ENCODE measurements at places on chromosomes 1 and 21.

GRCh38 chr1:172638885-172639831 lies 19.7 kb upstream of the FASLG start:
- no peaks in the 10 kb centered on the region for H3K36me3 ChIP-seq
- H3K27ac ChIP-seq = no peak overlapping the region
- no peaks in the 10 kb centered on the region for H3K4me1 ChIP-seq
- H3K4me3 ChIP-seq = no peak overlapping the region
- H3K27me3 ChIP-seq = no peaks in the 10 kb centered on the region
- no peak for DNase-seq

GRCh38 chr1:204094313-204094729 lies 21.4 kb downstream of the SOX13 start:
- no peaks in the 10 kb centered on the region for H3K36me3 ChIP-seq
- no peak overlapping the region for H3K27ac ChIP-seq
- H3K27me3 ChIP-seq = no peaks in the 10 kb centered on the region
- H3K4me3 ChIP-seq = no peak overlapping the region
- DNase-seq = no peak

DNA sequence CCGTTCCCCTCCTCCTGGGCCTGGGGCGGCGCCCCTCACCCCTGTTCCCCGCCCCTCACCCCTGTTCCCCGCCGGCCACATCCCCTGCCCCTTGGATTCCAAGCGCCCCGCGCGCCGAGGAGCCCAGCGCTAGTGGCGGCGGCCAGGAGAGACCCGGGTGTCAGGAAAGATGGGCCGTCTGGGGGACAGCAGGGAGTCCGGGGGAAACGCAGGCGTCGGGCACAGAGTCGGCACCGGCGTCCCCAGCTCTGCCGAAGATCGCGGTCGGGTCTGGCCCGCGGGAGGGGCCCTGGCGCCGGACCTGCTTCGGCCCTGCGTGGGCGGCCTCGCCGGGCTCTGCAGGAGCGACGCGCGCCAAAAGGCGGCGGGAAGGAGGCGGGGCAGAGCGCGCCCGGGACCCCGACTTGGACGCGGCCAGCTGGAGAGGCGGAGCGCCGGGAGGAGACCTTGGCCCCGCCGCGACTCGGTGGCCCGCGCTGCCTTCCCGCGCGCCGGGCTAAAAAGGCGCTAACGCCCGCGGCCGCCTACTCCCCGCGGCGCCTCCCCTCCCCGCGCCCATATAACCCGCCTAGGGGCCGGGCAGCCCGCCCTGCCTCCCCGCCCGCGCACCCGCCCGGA lies at the start of gene TP73:
Gene TP73, plus strand, starts transcription at position 587 of the 618 bp plus-strand sequence. CDS start 29,850 bp downstream, outside the sequence.
- no peaks in the 10 kb centered on the region for H3K27me3 ChIP-seq
- H3K36me3 ChIP-seq = peaks cover 2% of the 10 kb centered on the region
- H3K4me3 ChIP-seq = peak within 1 kb of the TSS; percentile 18
- peak; percentile 44 for DNase-seq

DNA sequence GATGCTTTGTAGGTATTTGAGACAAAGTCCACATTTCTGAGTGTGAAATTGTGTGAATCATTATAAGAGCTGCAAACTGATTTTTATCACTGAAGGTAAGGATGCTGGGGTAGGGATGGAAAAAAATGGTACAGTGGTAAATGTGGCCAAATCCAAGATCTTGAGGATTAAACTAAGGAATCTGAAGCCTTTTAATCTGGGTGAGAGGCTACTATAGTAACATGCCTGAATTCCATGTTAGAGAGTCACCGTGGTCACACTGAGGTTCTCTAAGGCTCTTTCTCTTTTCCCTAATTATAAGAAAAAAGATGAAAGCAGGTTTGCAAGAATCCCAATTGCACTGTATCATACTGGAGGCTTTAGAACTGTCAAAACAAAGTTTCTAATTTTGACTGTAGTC lies 17.6 kb downstream of the PTGER3 start:
- no peak for DNase-seq
- peaks cover 4% of the 10 kb centered on the region for H3K4me1 ChIP-seq
- H3K4me3 ChIP-seq = no peak overlapping the region

GRCh38 chr1:162230096-162230495 lies 146.6 kb downstream of the SPATA46 start:
- no peaks in the 10 kb centered on the region for H3K27me3 ChIP-seq
- no peaks in the 10 kb centered on the region for H3K4me1 ChIP-seq
- no peak overlapping the region for H3K27ac ChIP-seq
- no peak overlapping the region for H3K4me3 ChIP-seq
- DNase-seq = no peak
- H3K36me3 ChIP-seq = no peaks in the 10 kb centered on the region

DNA sequence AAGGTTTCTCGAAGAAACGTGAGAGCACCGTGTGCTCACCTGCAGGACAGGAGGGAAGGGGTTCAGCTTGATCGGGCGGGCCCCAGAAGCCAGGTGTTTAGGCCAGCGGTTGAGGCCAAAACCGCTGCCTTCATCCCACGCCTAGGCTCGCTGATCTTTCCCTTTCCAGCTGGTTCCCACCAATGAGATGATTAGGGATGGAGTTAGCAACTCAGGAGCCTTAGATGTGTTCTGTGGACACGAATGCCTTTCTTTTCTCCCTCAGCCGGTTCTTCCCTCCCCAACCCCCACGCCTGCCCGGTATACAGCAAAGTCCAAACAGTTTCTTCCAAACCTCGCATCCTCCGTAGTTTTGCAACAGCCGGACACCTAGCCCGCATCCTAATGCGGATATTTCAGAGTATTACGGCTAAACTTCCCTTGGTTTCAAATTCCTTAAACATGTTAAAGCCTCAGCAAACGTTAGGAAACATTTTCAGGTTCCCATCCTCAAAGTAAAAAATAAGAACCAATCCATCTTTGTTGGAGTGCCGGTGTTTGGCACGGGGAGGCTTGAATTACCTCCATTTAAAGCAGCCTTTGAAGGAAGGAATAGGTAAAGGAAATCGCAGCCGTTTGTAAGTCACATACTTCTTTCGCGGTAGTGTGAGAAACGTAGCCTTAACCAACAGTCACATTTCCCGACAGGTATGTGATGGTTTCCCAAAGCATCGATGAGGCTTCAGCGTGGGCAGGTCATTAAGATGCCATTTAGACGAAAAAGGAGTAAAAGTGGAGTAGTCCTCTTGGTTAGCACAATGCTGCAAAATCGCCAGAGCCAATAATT lies 1.1 kb downstream of the LRRC8C start:
- no peaks in the 10 kb centered on the region for H3K4me1 ChIP-seq
- no peak for DNase-seq
- H3K27me3 ChIP-seq = no peaks in the 10 kb centered on the region
- H3K36me3 ChIP-seq = no peaks in the 10 kb centered on the region

- H3K27ac ChIP-seq = peak within 1 kb of the TSS; percentile 64
- no peaks in the 10 kb centered on the region for H3K27me3 ChIP-seq
- H3K4me1 ChIP-seq = no peaks in the 10 kb centered on the region
- peak; percentile 93 for DNase-seq
- no peaks in the 10 kb centered on the region for H3K36me3 ChIP-seq
- peak within 1 kb of the TSS; percentile 67 for H3K4me3 ChIP-seq
Observed at GRCh38 chr1:1358433-1359271, at the start of gene MXRA8. TSS of gene MXRA8 (minus strand) at chr1:1358555. CDS start at chr1:1358504, 51 bp downstream.

DNA sequence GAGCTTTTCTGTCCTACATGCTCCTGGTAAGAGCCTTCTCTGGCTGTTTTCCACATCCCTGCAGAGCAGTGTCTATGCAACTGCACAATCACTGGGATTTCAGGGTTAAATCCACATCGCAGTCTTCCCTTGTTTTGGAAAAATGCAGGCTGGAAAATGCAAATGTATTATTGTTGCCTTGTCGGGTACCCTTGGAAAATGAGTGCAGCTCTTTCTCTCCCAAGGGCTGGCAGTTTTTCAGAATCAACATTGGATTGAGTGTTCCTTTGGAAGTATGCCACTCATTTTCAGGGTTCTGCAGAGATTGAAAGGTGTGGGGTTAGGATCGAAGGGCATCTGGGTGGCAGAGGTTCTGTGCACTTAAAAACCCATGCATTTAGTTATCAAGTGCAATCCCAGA lies 3.2 kb downstream of the NOS1AP start:
- DNase-seq = no peak
- peaks cover 6% of the 10 kb centered on the region for H3K36me3 ChIP-seq
- H3K4me1 ChIP-seq = no peaks in the 10 kb centered on the region
- no peak overlapping the region for H3K27ac ChIP-seq

- H3K4me1 ChIP-seq = no peaks in the 10 kb centered on the region
- DNase-seq = peak; percentile 45
- H3K36me3 ChIP-seq = no peaks in the 10 kb centered on the region
- H3K27me3 ChIP-seq = no peaks in the 10 kb centered on the region
- no peak overlapping the region for H3K4me3 ChIP-seq
- no peak overlapping the region for H3K27ac ChIP-seq
Observed at GRCh38 chr1:26288311-26288941, 8.5 kb downstream of the SH3BGRL3 start.

- H3K4me1 ChIP-seq = peaks cover 4% of the 10 kb centered on the region
- no peaks in the 10 kb centered on the region for H3K27me3 ChIP-seq
- no peak overlapping the region for H3K4me3 ChIP-seq
- no peak for DNase-seq
Observed at GRCh38 chr1:212438831-212439237, 6.1 kb downstream of the NENF start.

DNA sequence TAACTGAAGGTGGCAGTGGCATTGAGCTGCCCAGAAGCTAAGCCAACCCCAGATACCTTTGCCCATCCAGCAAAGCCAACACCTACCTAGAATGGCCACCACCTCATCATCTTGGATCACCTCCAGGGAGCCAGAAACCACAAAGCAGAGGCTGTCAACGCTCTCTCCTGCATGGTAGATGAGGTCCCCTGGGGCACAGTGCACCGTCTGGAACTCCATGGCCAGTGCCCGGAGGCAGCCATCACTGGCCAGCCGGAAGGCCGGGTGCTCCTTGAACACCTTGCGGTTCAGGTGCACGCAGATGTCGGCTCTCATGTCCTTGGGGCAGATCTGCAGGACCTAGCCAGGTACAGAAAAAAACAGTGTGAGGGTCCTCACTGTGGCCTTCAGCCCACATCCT lies 336.5 kb downstream of the KCNH1 start:
- no peak for DNase-seq
- no peaks in the 10 kb centered on the region for H3K4me1 ChIP-seq

GRCh38 chr21:43333298-43334062 lies 93.5 kb downstream of the SIK1 start:
- H3K4me1 ChIP-seq = no peaks in the 10 kb centered on the region
- no peaks in the 10 kb centered on the region for H3K27me3 ChIP-seq
- H3K4me3 ChIP-seq = no peak overlapping the region
- no peak overlapping the region for H3K27ac ChIP-seq
- DNase-seq = no peak

GRCh38 chr1:209387271-209387968 lies 196.1 kb upstream of the CAMK1G start:
- no peaks in the 10 kb centered on the region for H3K36me3 ChIP-seq
- no peak for DNase-seq
- H3K4me1 ChIP-seq = no peaks in the 10 kb centered on the region
- H3K4me3 ChIP-seq = no peak overlapping the region
- no peak overlapping the region for H3K27ac ChIP-seq

DNA sequence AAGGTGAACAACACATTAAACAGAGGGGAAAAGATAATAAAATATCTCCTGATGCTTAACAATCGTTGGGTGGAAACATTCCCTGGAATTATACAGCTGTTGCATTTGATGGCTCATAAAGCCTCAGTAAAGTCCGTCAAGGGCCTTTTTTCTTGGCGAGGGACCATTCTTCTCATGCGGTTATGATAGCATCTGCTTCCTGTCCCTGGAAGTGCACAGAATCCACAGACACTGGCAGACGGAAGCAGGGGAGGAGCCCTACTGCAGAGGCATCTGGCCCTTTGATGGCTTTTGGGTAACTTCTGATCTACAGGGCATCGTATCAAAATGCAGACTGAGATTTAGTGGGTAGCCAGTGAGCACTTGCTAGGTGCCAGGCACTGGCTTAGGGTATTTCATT lies 286.9 kb downstream of the KIF26B start:
- no peaks in the 10 kb centered on the region for H3K27me3 ChIP-seq
- no peaks in the 10 kb centered on the region for H3K36me3 ChIP-seq
- no peak overlapping the region for H3K4me3 ChIP-seq
- H3K4me1 ChIP-seq = no peaks in the 10 kb centered on the region
- DNase-seq = no peak
- H3K27ac ChIP-seq = no peak overlapping the region

- H3K36me3 ChIP-seq = peaks cover 4% of the 10 kb centered on the region
- peak overlapping the region; percentile 47 for H3K4me3 ChIP-seq
- DNase-seq = no peak
- no peaks in the 10 kb centered on the region for H3K27me3 ChIP-seq
Observed at GRCh38 chr1:116951200-116951935, 41.7 kb downstream of the PTGFRN start.

DNA sequence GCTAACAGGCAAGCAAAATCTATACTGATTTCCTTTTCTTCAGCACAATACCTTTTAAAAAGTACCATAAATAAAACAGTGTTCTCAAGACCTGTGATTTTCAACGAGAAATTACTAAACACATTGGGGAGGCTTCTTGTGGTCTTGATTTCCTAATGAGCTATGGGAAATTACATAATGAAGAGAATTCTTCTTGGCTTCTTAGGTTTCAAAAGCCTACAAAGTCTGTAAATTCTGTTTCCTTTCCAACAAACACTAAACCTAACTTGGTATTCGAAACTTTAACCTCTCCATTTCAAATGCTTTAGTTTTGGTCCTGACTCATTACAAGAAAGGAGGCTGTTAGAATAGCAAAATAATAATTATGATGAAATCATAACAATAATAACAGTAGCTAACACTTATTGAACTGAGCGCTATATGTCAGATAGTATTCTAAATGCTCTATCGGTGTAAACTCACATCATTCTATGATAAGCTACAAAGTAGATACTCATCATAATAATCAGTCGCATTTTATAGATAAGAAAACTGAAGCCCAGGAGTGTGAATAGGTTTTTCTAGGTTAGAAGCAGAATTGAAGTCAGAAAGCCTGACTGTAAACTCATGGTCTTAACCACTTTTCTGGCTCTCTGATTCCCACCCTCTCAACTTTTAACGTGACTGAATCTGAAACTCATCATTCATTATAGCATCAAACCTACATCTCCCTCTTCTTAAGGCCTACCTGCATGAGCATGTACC lies 486.7 kb downstream of the SMYD3 start:
- no peak for DNase-seq
- H3K4me1 ChIP-seq = no peaks in the 10 kb centered on the region
- H3K36me3 ChIP-seq = no peaks in the 10 kb centered on the region
- H3K4me3 ChIP-seq = no peak overlapping the region
